Fibroblast of mammary gland (primary cell): ENCODE measurements at places on chromosomes 2 and 18.

- DNase-seq, result no peak
Observed at GRCh38 chr2:226999661-227000060, 163.8 kb downstream of the RHBDD1 start.

GRCh38 chr2:241386519-241386918 is 30.4 kb downstream of the FARP2 start:
- DNase-seq, result no peak

GRCh38 chr18:58212274-58212673 is 168.2 kb downstream of the NEDD4L start:
- no peak for DNase-seq

- DNase-seq, result no peak
Observed at GRCh38 chr18:49371786-49372185, 88.7 kb downstream of the DYM start.

DNA sequence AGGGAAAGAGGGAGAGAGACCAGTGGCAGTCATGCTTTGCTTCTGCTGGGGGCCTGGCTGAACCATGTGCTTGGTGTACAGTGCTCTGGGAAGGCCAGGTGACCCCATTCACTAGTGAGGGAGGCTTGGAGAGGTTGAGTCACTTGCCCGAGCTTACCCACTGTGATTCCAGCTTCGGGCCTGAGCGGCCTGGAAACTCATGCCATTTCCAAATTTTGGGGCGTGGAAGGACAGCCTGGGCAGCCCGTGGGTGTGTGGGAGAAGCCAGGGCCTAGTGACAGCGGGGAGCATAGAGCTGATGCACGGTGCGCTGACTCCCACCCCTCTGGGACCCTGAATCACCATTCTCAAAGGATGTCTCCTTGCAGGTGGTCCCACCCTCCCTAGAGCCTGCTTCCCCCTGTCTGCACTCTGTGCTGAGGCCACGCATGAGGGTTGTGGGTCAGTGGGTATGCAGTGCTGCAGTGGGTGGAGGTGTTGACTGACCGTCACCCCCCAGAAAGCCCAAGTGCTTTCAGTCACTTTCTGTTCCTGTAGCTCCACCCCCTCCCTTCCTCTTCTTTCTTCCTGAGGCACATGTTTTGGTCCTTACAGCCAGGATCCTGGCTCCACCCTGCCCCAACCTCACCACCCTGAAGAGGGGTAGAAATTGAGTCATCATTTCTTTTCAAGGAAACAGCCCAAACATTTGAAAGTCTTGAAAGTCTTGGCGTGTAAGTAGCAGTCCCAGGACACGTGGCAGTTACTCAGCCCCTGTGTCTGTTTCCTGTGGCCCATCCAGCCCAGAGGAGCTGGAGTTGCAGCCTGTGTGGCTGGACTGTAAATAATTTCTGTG is 69.3 kb upstream of the MCFD2 start:
- DNase-seq, result peak; percentile 97
